ENCODE measurements at places on chromosomes 13 and 19. TPM values are rescaled to one million over a fixed set of nuclear protein-coding genes. Genes with fewer than 3 reads are reported as not detected.

The ZFR2 gene
- polyA plus RNA-seq = 4.5 TPM

The CRLF1 gene
- polyA plus RNA-seq = 22.2 TPM

The CGB8 gene
- polyA plus RNA-seq = not detected

The PSG2 gene
- not detected for polyA plus RNA-seq

DNA sequence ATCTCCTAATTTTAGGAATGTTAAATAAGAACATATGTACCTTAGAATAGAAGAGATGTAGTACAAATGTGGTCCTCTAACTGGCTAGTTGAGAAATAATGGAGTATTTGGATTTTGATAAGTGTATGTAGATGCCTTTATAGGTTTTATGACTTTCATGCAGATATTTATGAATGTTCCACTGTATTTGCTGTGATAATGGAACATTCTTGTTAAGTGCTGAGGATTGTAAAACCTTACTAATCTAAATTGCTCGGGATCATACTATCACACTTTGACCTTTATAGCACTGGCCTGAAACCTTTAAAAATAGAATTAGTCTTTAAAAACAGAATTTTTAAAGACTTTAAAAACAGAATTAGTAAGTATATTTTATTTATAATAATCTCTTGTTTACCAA is 135.1 kb downstream of the LMO7 start:
- DNase-seq = no peak
